ENCODE measurements at places on chromosomes 2 and 18. TPM values are rescaled to one million over a fixed set of nuclear protein-coding genes. Genes with fewer than 3 reads are reported as not detected.

C1QL2 gene
- not detected for total RNA-seq

COL3A1 gene
- 7,827 TPM for total RNA-seq

DNA sequence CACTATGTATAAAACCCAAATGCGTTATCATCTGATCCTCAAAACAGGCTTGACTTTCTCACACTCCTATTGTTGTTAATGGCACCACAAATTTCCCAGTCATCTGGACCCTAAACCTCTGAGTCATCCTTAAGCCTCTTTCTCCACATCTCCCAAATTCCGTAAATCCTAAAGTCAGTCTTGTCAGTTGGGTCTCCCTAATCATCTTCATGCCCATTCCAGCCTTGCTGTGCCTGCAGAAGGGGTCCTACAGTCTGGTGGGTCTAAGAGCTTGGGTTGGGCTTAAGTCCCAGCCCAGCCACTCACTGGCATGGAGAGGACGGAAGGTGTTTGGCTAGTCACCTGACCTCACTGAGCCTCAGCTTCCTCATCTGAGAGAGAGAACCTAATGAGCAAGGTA, 265.1 kb upstream of the SIX3 start:
- DNase-seq, result no peak

DNA sequence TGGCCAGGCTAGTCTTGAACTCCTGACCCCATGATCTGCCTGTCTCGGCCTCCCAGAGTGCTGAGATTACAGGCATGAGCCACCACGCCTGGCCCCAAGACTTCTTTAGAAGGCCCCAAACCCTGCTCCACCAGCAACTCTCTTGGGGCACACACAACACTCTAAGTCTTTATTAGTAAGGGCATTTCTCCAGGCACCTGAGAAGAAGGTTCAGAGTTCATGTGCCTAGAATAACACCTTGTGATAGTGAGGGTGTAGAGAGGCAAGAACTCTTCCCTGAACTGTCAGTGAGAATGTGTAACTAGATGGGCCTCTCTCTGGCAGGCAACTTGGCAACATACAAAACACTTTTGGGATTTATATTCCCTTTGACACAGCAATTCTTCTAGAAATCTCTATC, 43.8 kb downstream of the SH2D6 start:
- no peak for DNase-seq

DNA sequence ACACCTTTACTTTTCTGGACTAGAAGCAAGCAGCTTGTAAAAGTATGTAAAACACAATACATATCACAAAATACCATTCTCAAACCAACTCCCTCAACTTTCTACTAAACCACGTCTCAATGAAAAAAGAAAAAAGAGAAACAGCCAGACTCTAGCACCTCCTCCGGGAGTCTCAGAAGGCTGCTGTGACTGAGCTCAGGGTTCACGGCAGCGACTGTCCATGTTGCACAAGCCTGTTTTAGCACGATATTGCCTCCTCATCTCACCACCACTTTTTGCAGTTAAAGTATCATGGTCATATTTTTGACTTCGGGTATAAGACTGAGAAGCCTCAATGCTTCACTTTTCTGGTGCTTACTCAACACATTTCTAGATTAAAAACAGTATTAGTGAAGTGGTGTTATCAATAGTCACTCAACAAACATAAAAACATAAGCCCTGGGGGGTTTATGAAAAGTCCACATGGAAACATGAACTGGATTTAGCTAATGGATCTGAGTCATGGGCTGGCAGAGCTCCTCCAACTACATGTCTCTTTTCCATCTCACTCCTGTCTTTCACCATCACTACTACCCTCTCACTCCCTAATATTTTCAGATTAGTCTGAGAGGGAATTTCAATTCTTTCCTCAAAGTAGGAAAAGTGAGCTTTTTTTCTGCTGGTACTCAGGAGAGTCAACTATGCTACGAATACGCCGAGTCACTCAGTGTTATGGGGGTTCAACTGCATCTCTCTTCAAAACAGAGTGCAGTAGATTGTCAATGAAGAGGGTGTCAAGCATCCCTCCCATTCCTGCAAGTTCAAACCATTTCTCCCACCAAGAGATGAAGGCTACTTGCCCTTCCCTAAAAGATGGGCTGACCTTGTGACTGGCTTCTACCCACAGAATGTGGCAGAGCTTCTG, 113.7 kb downstream of the OSR1 start:
- DNase-seq, result no peak

All from chondrocyte (in vitro differentiated cells).